ENCODE measurements at places on chromosomes 1 and 21. TPM values are rescaled to one million over a fixed set of nuclear protein-coding genes. Genes with fewer than 3 reads are reported as not detected.
A peak's percentile ranks its signal among the peaks of the same experiment; 100 is the strongest.

The FGR gene
- total RNA-seq: 3.5 TPM

The GBP3 gene
- total RNA-seq: 7.9 TPM

GRCh38 chr1:39857126-39857878, 26.0 kb downstream of the TRIT1 start:
- DNase-seq: no peak

DNA sequence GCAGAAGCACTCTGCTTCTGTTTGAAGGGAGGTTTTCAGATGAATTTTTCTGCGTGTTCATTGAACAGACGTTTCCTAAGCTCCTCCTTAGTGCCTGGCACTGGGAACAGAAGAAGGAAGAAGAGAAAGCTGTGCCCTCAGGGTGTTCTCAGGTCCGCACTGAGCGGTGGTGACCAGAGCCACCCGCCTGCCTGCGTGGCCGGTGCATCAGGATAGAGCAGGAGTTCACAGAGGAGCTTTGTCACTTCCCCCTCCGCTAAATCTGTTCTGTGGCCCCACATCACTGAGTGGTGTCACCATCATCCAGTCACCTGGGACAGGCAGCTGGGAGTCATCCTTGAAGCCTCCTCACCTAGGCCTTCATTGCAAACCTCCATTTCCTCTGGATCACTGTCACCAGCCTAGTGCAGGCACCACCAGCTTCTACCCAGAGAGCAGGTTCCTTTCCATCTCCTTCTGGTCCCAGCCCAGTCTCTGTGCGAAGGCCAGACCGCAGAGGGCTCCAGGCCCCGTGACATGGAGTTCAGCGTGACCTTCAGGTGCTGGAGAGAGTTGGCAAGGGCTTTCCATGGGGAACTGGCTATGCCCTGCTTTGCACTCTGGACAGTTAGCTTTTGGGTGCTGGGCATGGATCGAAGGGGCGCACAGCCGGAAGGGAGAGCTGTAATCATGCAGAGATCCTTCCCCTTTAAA, 21.7 kb downstream of the PARK7 start:
- no peak for DNase-seq

DNA sequence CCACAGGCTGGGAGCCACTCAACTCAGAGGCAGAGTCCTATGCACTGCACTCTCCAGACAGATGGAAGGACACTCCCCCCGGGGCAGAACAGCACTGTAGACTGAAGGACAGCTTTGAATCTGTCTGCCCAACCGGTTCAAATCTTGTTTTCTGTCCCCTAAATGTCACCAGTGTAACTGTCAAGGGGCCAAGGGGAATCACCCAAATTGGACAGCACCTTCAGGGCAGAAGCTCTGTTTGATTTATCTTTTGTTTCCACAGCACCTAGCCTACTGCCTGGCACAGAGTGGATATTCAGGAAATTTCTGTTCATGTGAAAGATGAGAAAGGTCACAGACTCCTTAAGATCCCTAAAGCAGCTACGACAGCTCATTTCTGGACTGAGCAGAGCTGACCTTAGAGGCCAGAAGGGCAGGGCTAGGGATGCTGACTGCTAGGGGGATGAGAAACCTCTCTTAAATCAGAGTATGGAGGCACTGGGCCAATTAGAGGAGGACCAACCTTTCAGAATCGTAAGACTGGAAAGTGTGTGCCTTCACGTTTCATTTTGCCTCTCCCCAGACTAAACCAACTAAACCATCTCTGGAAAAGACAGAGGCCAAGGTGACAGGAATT, 41.0 kb downstream of the ITPKB start:
- no peak for DNase-seq

- DNase-seq: no peak
Observed at GRCh38 chr1:24003331-24003972, 23.3 kb upstream of the SRSF10 start.

DNA sequence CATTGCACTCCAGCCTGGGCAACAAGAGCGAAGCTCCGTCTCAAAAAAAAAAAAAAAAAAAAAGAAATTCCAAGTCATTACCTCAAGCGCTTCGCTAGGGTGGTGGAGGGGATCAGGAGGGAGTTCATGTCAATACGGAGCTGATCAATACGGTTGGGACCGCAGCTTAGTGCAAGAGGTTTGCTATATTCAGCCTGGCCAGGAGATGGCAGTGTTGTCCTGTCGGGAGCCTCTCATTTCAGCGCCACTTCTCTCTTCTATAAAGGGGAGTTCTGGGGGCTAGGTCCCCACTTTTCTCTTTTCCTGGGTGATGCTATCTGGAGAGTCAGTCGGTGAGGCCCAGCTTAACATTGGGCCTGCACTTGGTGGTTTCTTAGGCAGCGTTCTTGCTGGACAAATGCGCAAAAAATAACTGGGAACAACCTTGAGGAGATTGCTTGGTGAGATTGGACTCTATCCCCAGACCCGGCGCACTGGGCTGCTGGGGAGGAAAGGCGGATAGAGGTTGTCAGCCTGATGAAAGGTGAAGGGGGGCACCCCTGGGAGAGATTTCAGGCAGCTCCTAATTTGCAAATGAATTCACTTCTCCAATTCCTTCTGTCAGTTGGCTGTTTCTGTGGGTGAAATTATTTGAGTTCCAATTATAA, 40.4 kb downstream of the KIAA0040 start:
- peak; percentile 38 for DNase-seq

Data from left ventricle myocardium inferior (tissue), 1 donor.